Germinal center (tissue), 1 donor: ENCODE measurements at places on chromosomes 11 and 22.

- no peak for DNase-seq
These were observed 342.5 kb downstream of the NTM start for GRCh38 chr11:131712897-131713296.

- DNase-seq: no peak
These were observed 148.5 kb downstream of the TTC17 start for GRCh38 chr11:43507171-43507570.

GRCh38 chr11:1194977-1195681 lies 27.7 kb upstream of the MUC5B start:
- no peak for DNase-seq

DNA sequence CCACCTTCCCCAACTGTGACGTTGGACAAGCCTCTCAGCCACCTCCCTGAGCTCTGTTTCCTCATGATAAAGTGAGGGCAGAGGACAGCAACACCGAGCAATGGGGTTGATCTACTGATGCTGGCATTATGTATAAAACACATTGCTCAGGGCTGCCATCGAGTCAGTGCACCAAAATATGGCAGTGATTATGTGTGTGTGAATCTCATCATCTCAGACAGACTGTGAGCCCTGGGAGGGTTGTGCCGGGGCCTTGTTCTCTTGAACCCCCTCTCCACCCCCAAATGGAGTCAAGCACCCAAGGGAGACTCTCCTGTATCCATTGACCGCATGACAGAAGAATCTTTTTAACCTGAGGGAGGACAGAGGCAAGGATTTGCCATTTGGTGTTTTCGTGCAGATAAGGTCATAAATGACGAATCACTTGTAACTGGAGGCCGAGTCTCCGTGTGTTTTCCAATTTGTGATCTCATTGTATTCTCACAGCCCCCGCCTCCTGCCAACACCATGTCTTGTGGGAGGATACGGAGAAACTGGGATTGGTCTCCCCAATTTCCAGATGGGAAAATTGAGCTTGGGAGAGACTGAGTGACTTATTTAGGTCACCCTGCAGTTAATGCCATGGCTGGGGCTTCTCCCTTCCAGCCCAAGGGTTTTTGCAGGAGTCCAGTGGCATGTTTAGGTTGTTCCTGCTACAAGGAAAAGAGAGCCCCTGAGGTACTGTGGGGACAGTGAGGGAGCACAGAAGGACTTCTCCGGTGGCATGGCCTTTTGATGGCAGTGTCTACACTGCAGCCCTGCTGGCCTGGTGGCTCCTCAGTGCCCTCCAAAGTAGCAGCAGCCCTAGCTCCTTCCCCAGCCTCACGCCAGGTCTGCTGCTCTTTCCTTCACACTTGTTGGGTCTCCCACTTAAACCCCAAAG lies 52.4 kb downstream of the CHRDL2 start:
- DNase-seq: no peak

DNA sequence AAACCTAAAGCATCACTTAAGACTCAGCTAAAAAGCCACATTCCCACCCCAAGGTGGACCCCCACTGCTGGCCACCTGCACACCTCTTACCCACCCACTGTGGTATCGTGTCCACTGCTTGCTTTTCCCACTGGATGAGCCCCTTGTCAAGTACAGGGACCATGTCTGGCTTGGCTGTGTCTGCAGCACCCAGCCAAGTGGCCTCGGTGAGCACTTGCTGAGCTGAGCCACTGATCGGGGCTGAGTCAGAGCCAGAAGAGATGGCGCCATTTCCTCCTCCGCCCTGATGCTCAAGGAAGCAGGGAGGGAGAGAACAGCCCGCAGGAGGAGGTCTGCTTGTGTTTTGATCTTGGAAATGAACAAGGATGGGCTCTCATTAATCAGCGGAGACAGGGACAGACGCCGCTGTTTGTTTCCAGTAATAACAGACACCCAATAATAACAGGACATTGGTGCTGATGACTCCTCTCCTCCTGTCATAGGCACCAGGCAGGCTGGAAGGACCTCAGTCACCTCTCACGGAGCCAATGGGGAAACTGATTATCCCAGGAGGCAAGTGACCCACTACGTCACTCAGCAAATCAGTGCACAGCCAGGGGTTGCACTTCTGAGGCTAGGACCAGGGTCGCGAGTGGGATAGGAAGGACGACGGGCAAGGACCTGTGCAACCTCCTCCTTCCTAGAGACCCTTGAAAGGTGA lies 85.2 kb upstream of the RTL6 start:
- no peak for DNase-seq
